ENCODE measurements at places on chromosomes 5 and 9.

DNA sequence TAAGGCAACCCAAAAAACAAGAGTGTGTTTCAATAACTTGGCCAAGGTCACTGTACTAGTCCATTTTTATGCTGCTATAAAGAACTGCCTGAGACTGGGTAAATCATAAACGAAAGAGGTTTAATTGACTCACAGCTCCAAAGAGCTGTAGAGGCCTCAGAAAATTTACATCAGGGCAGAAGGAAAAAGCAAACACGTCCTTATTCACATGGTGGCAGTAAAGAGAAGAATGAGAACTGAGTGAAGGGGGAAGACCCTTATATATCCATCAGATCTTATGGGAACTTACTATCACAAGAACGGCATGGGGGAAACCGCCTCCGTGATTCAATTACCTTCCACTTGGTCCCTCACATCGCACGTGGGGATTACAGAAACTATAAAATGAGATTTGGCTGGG is 64.3 kb upstream of the CAMK4 start:
- no peak for DNase-seq

GRCh38 chr5:78805474-78806124 is 157.0 kb upstream of the LHFPL2 start:
- DNase-seq = no peak

- DNase-seq = no peak
Measured at GRCh38 chr5:91499943-91500531, 116.9 kb upstream of the ARRDC3 start.

DNA sequence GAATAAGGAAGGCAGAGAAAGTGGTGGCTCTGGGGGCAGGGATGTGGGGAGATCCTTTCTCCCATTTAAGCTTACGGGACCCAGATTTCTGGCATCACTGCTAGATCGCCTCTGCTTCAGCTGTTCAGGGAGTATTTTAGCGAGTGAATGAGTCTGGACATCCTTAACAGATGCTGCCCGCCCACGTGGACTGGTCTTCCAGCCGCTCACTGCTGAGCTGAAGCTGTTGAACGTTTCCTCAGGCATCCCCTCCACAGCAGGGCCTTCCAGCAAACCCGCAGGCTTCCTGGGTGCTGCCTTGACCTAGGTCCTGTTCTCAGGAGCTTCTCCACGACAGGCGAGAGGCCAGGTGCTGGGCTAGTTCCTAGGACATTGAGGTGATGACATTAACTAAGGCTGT is 144.4 kb upstream of the EFNA5 start:
- DNase-seq = no peak

- DNase-seq = no peak
Measured at GRCh38 chr5:9622971-9623421, 7.2 kb downstream of the TAS2R1 start.

DNA sequence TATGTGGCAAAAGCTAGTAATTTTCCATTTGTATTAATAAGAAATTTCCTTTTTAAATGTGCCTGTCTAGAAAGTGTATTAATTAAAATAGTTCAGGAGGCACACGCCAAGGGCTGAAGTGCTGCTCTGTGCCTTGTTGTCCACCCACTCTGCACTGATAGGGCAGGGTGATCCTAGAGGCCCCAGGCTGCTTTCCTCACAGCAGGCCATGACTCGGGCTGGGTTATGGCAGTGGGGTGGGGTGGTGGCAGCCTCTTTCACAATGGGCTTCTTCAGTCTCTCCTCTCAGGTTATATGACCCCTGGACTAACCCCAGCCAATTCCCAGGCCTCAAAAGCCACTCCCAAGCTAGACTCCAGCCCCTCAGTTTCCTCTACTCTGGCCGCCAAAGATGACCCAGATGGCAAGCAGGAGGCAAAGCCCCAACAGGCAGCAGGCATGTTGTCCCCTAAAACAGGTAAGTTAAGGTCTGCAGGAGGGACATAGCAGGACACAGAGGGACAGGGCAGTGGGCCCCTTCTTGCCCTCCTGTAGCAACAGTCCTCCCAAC is 19.5 kb downstream of the CD74 start:
- no peak for DNase-seq

All from DMS79 (cell line).